Karpas-422 (cell line): ENCODE measurements at places on chromosomes 5 and 9.
A peak's percentile ranks its signal among the peaks of the same experiment; 100 is the strongest.

GRCh38 chr5:58760222-58760621, 177.3 kb downstream of the RAB3C start:
- DNase-seq, result no peak

DNA sequence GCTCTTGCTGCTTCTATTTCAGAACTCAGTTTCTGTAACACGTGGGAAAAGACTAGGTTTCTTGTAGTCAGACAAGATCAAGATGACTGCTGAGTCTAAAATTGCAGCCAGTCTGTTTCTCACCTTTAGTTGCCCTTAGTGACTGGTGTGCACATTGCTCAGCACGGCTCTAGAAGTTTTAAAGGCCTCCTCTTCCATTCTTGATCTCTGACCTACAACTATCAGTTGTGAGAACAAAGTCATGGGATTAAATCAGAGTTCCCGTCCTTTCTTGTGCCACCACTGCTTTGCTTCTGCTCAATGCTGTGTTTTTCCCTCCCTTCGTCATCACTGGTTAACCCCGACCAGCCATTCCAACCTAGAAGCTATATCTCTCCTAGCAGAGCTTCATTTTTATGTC, 52.8 kb downstream of the GDA start:
- DNase-seq, result no peak

- DNase-seq, result no peak
Measured at GRCh38 chr9:131516930-131517329, 14.1 kb downstream of the UCK1 start.

GRCh38 chr9:83185488-83186154, 122.7 kb upstream of the RASEF start:
- no peak for DNase-seq

DNA sequence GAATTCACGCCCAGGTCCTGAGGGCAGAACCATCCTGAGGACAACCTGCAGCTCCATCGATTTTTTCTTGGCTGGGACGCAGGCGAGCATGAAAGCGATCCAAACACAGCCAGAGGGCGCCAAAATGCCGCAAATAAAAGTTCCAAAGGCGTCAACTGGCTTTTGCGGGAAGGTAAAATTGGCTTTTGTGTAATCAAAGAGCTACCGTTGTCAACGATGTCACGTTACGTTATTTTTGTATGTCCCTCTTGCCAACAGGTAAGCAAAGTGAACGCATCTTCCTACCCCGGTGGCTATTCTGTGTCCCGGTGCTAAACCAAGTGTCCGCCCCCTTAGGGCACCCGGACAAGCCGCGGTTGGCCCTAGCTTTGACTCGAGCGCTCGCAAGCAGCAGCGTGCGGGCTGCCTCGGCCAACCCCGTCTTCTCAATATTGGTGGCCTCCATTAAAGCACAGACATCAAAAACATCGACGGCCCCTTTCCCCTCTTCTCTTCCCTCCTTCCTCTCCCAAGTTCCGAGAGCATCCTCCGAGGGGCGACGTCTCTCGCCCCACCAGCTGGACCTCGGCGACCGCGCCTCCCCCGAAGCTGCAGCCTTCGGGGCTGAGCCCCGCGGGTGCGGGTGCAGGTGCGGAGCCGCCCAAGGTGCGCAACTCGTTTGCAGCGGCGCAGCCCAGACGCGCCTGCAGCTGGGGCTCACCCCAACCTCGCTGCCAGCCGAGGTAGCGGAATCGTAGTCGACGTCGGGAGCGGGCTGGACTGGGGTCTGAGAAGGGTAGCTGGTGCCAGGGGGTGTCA, 1.1 kb upstream of the BASP1 start:
- peak; percentile 93 for DNase-seq

DNA sequence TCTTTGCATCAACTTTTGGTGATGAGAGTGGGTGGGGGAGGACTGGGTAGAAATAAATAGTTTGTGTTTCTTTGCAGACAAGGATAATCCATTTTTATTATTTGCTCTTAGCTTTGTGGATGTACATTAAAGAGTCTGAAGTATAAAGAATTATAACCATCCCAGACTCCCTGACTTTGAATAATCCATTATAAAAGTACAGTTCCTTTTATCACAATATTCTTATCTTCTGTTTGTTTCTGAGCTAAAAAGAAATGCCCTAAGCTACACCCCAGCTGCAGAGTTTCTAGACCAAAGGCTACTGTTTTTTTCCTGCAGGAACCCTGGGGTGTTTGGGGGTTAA, 77.9 kb downstream of the NDFIP1 start:
- no peak for DNase-seq

- no peak for DNase-seq
Measured at GRCh38 chr5:10590226-10590999, 26.5 kb downstream of the ANKRD33B start.

DNA sequence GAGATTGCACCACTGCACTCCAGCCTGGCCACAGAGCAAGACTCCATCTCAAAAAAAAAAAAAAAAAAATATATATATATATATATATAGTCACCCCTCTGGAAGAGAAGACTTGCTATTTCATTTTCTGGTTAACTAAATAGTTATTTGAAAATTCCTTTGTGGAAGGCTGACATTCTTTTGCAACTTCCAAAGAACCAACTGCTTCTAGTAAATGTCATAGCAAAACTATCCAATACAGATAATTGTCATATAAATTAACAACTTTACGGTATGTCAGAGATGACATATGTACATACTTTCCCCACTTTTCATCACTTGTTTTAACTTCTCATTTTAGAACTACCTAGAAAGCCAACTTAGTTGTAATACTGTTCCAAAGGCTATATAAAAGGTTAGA, 50.9 kb downstream of the PRUNE2 start:
- no peak for DNase-seq

GRCh38 chr5:54700986-54701578, 183.5 kb downstream of the SNX18 start:
- DNase-seq, result no peak

DNA sequence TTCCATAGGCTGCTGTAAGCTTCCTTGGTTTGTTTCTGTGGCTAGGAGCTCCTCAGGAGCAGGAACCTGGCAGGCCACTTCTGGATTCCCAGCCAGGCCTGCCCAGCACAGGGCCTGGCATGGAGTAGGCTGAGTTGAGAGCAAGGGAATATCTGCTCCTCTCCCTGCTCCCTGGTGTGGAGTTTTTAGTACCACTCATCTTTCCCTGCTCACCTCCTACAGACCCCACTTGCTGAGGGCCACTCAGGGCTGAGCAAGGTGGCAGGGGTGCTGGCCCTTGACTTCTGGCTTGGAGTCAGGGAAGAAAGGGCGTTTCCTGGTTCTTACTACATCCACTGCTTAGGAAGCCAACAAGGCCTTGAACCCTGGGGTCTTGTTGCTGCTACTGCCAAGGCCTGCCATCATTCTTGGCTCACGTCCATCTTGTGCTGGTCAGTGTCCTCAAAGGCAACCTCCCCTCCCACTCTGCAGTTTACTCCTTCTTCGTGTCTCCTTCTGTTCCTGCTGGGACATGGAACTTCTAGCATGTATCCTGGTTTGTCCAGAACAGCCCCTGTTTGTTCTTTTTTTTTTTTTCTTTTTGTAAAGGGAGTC, 54.9 kb downstream of the PSD2 start:
- DNase-seq, result no peak

GRCh38 chr9:1005043-1005667, 28.7 kb downstream of the DMRT3 start:
- peak; percentile 80 for DNase-seq

DNA sequence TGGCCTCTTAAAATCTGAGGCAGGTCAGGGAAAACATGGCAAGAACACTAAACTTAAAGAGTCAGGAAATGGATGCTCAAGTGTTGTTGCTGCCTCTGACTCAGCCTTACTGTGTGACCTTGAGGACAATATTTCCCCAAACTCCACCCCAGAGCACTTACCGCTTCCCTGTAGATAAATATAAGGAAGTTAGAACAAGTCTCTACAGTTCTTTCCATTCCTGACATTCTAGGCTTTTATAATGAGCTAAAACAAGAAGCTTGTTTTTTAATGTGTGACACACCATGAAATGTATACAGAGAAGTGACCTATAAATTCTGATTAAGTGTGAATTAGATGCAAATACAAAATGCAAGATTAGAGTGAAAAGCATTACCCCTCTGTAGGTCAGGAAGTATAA, 129.3 kb downstream of the GRIA1 start:
- no peak for DNase-seq

DNA sequence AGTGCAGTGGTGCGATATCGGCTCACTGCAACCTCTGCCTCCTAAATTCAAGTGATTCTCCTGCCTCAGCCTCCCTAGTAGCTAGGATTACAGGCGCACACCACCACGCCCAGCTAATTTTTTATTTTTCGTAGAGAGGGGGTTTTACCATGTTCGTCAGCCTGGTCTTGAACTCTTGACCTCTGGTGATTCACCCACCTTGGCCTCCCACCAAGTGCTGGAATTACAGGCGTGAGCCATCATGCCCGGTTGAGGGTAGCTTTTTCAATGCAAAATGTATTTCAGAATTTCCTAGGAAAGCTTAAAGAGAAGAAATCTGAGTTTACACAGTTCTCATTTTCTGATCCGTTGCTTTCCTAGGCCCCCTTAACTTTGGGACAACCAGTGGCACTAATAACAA, 15.7 kb downstream of the BDP1 start:
- no peak for DNase-seq

GRCh38 chr5:7546555-7546954, 150.6 kb downstream of the ADCY2 start:
- no peak for DNase-seq

GRCh38 chr9:121684381-121685145, 33.1 kb downstream of the DAB2IP start:
- DNase-seq, result peak; percentile 76

DNA sequence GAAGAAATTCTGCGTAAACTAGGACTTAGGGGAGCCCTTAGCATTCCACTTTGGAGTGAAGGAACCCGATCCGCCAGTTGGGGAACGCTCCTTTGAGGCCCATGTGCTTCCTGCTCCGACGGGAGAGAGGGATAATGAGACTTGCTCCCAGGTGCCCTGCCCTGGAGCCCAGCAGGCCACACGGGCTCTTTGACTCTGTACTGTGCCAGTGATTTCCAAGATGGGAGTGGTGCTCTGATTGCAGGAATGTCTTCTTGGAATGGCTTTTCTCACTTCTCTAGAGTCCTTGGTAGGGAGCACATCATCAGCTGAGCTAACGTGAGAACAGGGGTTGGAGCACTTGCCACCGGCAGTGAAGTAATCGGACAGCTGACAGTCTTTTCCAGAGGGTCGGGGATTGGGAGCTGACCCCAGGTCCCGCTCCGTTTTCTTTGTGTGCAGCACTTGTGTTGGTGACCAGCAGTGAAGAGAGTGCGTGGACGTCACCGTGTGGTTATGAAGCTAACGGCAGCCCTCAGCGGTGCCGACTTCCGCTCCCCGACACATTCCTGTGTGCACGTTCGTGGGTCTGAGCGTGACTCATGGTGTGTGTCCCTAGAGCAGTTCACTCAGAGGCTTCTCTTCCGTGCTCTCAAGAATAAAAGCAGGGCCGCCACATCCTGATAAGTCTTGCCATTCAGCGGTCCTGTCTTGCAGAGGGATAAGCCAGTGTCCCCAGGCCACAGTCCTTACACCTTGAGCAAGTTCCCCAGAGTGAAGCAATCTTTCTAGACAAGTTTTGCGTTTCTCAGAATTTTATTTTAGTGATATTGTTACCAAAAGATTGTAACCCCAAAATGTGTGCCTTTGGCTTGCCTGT, 25.6 kb downstream of the ABL1 start:
- DNase-seq, result no peak

DNA sequence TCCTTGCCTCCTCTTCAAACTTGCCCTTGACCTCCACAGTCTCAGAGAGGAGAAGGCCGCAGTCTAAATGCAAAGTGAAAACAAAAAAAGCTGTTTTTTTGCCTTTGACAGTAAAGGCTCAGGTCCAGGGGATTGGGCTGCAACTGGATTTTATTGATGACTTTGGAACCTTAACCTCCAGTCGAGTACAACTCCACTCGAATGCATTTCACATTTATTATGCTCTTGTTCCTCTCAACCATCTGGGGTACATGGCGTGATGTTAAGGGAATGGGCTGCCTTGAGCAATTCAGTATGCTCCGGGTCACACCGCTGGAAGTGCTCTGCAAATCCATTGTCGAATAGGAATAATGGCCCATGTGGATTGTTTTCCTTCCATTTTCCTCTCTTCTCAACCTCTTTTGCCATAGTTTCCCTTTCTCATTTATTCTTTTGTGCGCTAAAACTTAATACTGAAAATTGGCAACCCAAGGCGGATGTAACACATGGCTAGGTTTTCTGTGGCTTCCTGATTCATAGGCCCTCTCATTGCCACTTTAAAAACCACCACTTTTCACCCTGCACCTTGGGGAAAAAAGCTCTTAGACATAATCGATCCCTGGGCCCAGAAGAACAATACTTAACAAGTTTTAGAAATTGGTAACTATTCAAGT, 34.3 kb downstream of the ITK start:
- peak; percentile 88 for DNase-seq

DNA sequence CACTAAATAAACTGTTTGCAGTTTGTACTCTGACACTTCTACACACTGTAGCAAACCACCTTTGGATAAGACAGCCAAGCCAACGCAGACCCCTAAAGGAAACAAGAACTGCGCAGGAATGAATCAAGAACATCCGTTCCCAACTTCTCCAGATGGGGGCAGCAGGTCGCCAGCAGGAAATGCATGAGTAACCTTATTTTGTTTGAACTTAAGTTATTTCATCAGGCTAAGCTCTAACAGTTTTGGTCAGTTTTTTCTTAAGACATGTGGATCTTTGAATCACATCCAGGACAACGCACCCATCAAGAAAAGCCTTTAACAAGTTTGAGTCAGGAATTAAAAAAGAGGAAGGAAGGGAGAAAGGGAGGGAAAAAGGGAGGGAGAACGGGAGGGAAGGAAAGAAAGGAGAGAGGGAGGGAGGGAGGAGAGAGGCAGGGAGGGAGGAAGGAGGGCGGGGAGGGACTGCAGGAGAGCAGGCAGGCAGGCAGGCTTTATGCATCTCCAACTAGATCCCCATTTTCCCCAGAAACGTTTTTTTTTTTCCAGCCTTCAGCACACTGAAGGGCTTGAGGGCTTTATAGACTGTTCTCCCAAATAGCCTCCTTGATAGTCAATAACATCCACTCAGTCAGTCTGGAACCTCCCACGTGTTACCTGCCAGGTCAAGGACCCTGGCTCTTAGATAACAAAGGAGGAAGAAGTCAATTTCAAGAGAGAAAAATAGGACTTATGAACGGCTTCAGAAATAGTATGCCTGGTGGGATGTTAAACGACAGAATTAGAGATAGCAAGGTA, 22.2 kb downstream of the BHMT start:
- peak; percentile 84 for DNase-seq

- no peak for DNase-seq
Measured at GRCh38 chr9:124724415-124725067, 46.6 kb downstream of the NR6A1 start.

GRCh38 chr9:127050152-127050551, 72.3 kb downstream of the ANGPTL2 start:
- no peak for DNase-seq
